ENCODE measurements at places on chromosomes 2 and 18.

DNA sequence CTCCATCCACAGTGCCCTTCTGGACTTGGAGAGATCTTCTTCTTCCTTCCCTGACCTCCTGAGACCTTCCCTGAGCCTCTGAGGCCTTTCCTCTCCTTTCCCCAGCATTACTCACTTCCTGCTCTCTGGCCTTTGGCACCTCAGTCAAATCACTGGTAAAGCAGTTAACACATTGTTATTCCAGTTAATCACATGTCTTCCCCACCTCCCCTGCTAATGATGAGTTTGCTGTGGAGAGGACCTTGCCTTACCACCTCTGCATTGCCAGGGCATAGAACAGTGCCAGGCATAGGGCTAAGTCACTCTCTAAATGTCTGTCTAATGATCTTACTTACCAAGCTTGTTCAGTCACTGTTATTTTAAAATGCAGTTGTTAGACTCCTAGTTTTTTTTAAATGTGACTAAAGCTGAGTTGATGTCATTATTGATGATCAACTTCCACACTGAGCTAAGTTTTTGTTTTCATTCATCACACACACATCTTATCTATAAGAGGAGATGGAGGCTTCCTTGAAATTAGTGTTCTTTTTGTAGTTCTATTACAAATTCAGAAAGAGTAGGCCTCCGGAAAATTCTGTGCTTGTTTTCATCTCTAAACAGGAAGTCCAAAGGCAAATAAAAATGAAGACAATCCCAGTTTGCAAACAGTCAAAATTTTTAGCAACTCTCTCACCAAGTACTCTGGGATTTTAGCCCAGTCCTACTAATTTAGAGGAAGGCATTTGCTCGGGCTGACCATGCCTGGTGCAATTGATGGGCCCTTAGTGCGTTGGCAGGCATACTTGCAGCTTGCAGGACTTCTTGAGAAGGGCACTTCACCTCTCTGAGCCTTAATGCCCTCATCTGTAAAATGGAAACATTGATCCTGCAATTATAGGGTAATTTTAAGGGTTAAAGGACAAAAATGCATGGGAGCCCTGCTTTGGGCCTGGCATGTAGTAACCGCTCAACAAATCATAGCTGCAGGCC, 113.7 kb upstream of the SPRED2 start:
- DNase-seq, result no peak

- DNase-seq, result no peak
Observed at GRCh38 chr2:84855731-84856130, 25.2 kb downstream of the TRABD2A start.

DNA sequence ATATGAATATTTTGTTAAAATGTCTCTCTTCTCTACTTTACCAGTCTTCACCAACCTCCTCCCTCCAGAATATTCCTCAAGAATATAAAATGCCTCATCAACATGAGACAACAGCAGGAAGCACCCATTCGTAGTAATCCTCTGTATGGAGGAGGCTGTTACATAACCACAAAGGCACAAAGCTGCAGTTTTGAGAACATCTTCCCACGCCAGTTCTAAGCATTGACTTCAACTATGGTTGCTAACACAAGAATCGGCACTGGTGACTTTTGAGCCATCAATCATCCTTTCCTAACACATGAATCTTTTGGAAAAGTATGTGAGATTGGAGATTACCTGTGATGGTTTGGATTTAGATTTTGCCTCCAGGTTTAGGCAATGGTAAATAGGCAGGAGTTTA, 54.9 kb upstream of the CYP1B1 start:
- DNase-seq, result no peak

DNA sequence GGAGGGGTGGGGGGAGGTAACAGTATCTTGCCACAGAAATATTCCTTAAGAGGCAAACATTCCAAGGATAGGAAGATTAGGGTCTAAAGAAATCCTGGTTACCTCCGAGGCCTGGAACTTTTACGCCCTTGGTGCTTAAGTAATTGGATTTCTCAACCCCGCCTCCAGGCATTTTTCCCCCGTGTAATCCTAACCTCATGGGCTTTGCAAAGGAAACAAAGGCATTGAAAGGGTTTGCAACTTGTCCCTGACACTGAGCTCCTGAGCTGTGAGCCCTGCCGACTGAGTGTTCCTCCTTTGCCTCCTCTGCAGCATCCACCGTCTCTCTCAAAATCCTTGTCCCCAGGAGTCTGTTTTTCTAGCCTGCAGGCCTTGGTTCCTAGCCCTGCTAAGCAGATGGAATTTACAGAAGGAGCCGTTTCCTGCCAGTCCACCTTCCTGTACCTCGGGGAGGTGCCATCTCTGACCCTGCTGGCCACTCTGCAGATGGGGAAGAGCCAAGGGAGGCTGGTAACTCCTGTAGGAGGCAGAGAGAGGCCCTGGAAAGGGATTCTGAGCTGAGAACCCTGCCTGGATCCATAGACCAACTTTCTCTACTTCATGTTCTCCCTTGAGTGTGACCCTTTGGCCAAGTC, 24.2 kb downstream of the TET3 start:
- DNase-seq, result no peak

DNA sequence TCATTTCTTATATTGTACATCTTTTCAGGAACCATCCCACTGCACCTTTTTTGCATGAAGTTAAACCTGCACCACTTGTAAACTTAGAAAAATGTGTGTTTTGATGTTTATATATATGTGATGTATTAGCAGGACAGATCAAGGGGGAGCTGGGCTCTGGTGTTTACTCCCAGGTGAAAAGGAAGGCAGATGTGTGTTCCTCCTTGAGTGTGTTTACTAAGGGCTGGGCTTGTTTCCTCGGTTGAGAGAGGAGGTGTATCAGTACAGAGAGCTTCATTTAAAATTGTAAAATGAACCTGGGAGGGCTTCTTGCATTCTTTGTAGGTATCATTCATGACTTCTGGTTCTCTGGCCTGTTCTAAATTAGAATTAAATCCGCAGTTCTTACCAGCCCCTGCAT, 14.8 kb downstream of the LPIN1 start:
- no peak for DNase-seq

GRCh38 chr2:64939332-64939917, 49.8 kb upstream of the SLC1A4 start:
- no peak for DNase-seq

- no peak for DNase-seq
Observed at GRCh38 chr2:8761529-8762164, 75.8 kb downstream of the KIDINS220 start.

GRCh38 chr18:32383050-32383819, 87.4 kb downstream of the GAREM1 start:
- no peak for DNase-seq

DNA sequence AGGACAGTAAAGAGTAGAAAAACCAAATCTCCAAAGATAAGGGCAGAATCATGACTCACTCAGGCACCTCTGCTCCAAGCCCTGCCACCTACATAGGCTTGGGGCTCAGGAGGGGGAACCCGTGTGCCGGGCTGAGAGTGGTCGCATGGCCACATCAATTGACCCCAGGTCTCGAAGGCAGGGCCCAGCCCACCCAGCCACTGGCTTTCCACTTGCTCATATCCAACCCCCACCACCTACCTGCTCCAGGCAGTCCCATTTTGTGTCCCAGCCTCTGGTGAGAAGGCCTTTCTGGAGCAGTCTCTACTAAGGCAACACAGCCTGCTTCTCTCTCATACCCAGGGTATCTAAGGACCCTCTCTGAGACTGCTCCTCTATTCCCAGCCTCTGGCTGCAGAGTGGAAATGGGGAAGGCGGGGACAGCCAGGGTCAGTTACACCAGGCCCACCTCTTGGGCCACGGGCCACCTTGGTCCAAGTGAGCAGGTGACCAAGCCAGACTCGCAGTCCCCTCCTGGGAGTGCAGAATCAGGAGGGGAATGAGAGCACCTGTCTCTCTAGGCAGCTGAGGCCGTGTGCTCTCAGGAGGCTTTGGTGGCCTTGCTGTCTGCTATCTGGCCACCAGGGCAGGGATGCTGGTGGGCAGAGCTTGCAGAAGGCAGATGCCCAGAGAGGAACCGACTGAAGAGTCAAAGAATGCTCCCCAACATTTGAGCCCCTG, 20.8 kb downstream of the TFCP2L1 start:
- DNase-seq, result no peak

DNA sequence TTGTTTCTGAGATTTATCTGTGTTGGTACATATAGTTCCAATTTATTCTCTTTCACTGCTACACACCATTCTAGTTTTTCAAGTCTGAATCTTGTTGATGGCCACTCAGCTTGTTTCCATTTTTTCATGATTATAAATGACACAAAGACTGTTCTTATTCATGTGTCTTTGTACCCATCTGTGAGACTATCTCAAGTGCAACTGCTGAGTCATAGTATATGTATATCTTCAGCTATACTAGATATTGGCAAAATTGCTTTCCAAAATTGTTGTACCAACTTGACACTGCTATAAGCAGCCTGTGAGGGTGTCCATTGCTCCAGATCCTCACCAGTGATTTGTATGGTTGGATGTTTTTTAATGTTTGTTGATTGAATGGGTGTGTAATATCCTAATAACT, 37.2 kb upstream of the RTN4 start:
- no peak for DNase-seq

- DNase-seq, result no peak
Observed at GRCh38 chr2:173982918-173983317, 17.7 kb upstream of the SP3 start.

GRCh38 chr18:44051026-44051425, 629.7 kb upstream of the SETBP1 start:
- DNase-seq, result no peak

DNA sequence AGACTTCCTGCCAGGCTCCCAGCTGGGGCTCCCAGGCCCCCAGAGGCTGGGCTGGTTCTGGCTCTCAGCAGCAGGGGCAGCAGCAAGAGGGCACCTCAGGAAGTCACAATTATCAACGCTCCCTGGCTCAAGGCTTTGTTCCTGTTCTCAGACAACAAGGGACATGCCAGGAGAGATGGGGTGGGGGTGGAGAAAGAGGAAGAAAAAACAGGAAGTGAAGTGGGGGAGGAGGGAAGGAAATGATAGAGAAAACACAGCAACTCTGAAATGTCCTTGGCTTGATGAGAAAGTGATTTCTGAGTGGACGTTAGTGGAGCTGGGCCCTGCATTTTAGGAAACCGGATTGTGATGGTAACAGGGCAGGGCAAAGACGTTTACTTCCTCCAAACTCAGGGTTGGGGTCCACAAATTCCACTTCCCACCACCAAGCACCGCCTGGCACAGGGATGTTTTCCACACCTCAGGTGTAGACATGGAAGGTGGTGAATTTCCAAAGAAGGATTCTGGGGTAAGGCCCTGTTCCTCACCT, 40.4 kb downstream of the CYRIA start:
- no peak for DNase-seq

DNA sequence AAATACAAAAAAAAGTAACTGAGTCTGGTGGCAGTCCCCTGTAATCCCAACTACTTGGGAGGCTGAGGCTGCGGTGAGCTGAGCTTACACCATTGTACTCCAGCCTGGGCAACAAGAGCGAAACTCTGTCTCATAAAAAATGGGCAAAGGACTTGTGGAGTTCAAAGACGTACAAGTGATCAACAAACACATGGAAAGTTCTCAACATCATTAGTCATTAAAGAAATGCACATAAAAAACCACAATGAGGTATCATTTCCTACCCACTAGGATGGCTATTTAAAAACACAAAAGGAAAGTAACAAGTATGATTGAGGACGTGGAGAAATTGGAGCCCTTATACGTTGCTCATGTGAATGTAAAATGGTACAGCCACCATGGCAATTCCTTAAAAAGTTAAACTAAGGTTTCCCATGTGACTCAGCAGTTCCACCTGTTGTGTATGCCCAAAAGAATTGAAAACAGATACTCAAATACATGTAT, 52.3 kb downstream of the RAB10 start:
- DNase-seq, result no peak

DNA sequence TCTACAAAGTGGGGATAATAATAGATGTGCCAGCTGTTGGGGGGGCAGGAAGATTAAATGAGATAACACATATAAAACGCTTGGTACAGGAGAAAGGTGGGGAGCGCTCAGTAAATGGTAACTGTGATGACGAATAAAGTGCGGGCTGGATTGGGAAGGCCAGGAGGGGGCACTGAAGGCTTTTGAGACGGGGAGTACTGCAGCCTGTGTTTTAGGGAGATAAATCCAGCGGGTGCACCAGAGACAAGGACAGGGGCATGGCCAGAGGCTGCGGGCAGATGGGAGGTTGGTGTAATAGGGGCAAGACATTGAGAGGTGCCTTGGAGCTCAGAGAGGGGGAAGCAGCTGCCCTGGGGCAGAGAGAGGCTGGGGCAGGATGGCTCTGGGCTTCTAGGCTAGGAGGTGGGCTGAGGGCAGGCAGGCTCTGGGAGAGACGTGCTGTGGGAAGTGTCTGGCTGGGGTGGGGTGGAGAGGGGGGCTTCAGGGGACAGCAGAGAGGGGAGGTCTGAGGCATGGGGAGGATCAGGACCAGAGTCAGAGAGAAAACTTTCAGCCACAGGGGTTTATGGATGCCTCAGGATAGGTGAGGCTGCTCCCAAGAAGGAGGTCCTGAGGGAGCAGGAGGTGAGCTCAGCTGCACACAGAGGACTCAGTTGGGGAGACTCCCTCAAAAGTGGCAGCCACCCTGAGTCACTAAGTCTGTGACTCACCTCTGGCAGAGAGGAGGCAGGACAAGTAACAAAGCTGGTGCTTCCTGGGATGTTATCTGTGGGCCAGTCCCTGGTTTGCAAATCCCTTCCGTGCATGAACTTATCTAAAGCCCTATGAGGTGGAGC, 18.8 kb downstream of the TEX44 start:
- no peak for DNase-seq

- DNase-seq, result no peak
Observed at GRCh38 chr2:100042562-100042961, 99.8 kb downstream of the AFF3 start.

DNA sequence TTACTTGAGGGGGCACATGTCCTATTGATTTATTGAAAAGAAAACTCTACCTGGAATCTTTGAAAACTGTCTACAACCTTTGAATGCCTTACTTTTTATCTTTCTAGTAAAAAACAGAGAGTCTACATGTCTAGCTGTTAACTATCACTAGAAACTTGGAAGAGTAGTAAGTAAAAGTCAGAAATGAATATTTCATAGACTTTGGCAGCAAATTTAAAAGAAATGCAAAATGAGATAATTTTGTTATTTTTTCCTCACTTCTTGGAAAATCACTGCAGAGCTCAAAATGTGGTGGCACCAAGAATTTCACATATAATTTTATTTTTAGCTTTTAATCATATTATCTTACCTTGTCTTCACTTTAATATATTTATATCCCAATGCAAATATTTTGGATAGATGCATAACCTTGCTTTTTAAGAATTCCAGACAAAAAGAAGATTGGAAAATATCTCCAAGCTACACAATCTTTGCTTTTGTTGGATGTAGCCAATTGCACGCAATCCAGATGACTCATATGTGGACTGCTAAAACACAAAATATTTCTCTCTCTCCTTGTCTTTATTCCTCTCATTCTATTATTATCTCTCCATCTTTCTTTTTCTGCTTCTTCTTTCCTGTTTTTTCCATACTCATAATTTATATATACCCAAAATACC, 92.2 kb upstream of the DSEL start:
- no peak for DNase-seq

- DNase-seq, result no peak
Observed at GRCh38 chr2:231699006-231699405, 9.3 kb upstream of the PTMA start.
